ENCODE measurements at places on chromosomes 1 and 21.

GRCh38 chr1:108584428-108584856 is 24.5 kb downstream of the EEIG2 start:
- no peak for DNase-seq

GRCh38 chr1:54748094-54748835 is 16.1 kb downstream of the PARS2 start:
- no peak for DNase-seq

GRCh38 chr1:866095-866494 is 57.6 kb upstream of the SAMD11 start:
- no peak for DNase-seq

DNA sequence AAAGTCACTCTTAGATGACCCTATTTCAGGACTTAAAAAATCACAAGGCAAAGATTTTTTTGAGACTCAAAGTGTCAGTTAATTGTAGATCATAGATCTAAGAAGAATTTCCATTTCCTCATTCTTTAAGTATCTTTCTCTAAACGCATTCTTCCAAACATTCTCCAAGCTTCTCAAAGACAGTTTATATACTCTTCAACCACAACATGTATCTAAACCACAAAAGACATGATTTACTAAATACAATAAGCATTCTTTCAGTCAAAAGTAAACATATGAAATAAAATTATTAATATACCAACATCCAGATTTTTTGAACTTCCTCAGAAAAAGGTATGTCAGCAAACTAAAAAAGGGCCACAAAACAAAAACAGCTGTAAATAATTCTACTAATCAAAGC is 24.4 kb downstream of the RC3H1 start:
- DNase-seq = no peak

DNA sequence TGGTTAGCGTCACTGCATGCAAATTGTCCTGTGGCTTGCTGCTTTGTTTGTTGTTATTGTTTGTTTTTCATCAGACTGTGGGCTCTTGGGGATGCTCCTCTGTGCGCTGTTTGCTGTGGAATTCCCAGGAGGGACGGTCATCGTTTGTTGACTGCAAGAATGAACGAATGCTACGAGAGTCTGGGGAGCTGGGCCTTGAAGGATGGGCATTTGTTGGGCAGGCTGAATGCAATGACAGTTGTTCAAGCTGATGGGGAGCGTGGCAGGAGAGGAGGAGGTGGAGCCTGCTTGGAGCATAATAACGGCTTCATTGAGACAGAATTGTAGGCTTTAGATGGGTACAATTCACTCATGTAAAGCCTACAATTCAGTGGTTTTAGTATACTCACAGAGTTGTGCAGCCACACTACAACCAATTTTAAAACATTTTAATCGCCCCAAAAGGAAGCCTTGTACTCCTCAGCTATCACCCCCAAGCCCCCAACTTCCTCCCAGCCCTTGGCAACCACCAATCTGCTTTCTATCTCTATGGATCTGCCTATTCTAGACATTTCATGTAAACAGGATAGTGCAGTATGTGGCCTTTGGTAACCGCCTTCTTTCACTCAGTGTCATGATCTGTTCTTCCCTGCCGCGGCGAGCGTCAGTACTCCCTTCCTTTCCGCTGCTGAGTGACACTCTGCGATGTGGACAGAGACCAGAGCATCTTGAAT is 190.2 kb downstream of the CAMTA1 start:
- DNase-seq = no peak
